ENCODE measurements at places on chromosomes 5 and 9.
A peak's percentile ranks its signal among the peaks of the same experiment; 100 is the strongest.

DNA sequence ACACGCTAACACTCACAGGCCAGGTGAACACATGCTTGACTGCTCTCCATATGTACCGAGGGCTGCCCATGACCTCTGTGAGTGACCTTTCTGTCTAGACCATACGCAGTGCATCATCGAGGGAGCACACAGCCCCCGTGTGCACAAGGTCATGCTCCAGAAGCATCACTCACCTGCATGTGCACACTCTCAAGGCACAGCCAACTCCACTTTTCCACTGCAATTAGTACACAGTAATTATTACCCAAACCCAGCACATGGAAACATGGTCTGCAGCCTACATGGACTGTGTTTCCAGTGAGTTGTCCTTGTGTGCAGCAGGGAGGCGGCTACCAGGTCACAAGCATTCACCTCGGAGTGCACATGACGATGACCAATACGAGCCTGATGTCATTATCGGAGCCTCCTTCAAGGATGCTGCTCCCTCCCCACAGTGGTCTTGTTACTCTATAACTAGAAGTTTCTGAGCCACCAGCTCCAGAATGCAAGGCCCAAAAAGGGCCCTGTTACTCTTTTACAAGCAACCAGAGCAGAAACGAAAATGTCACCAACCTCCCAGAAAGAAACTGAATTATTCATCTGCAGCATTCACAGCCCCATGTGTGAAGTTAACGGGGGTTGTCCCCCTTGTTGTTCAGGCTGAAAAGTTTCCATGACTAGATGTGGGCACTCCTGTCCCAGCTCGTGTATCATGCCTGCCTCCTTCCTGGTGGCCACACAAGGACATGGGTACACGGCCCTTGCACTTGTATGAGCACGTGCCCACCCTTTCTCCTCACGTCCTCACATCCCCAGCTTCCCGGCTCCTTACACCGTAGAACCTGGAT lies 31.2 kb downstream of the SEMA4D start:
- peak; percentile 64 for DNase-seq

DNA sequence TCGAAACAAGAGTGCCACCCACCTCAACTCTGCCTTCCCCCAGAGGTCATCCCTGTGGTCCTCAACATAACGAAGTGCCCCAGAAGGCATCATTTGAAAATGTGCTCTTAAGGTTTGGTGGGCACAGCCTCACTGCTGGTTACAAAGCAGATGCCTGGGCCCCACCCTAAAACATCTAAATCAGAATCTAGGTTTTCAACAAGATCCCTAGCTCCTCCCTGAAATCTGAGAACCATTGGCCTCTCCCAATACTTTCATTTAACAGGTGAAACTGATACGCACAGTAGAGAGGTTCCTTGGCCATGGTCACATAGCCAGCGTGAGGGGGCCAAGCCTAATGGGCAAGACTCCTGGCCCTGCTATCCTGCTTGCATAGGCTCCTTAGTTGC lies 376.2 kb upstream of the CLINT1 start:
- no peak for DNase-seq

GRCh38 chr9:69452110-69452782 lies 127.2 kb downstream of the ENTREP1 start:
- no peak for DNase-seq

DNA sequence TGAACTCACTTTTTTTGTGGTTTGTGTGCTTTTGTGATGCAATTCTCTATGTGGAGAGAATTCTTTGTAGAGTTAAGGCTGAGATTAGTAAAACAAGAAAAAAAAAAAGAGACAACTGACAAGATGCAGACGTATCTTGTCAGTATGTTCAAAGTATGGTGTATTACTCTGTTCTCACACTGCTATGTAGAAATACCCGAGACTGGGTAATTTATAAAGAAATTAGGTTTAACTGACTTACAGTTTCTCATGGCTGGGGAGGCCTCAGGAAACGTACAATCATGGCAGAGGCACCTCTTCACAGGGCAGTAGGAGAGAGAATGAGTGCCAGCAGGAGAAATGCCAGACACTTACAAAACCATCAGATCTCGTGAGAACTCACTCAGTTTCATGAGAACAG lies 475.2 kb upstream of the CDH18 start:
- no peak for DNase-seq

DNA sequence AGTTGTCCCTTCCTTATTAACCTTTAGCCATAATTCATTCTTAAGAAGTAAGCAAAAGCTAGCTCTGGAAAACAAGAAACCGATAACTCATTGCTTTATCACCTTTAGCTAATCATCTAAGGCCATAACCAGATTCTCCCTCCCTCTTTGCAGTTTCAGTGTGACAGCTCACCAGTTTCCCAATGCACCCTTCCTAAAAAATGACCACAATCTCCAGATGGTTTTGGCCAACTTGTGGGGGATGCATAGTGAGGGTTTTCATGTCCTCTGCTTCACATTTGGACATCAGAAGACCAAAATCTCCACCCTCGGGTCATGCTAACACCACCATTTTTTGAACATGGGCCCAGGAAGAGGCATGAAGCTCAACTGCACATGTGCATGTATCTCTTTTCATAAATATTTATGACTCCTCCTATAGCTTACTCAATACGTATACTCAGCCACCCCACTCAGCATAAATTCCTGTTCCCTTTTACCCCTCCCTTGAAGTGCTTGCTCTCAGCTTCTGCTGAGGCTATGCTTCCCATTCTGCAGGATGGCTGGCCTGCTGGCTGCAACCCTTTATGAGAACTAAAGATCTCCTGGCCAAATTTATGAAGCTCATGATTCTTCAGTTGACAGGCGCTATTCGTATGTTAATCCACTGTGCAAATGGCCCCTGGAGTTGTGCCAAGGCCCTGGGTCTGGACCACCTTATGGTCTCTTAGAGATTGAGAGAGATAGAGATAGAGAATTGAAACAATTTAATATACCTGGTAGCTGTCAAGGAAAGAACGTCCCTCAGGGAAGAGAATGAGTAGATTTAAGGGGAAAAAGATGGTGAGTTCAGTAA lies 14.8 kb downstream of the PPP3R2 start:
- DNase-seq = no peak

GRCh38 chr5:14663734-14664269 lies 716 bp upstream of the OTULIN start:
- no peak for DNase-seq

- DNase-seq = peak; percentile 84
Observed at GRCh38 chr5:14581106-14581890, at the start of gene OTULINL. OTULINL (plus strand) TSS chr5:14581792; CDS start chr5:14581895, 103 bp downstream.

DNA sequence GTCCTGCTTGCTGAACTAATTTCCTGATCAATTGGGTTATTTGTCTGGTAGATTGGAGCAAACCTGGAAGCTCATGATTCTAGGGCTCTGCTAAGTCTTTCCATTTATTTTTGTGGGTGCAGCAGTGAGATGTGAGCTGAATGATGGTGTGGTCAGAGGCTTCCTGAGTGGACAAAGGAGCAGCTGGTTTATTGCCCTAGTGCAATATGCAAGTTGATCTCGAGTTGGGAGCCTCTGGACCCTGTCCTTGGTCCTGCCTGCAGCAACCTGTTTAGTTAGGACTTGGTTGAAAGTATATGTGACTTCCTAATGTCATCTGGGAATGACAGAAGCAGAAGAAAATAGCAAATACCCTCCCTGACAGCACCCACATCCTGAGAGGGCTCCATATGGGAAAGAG lies 4.2 kb upstream of the UNC5A start:
- no peak for DNase-seq

DNA sequence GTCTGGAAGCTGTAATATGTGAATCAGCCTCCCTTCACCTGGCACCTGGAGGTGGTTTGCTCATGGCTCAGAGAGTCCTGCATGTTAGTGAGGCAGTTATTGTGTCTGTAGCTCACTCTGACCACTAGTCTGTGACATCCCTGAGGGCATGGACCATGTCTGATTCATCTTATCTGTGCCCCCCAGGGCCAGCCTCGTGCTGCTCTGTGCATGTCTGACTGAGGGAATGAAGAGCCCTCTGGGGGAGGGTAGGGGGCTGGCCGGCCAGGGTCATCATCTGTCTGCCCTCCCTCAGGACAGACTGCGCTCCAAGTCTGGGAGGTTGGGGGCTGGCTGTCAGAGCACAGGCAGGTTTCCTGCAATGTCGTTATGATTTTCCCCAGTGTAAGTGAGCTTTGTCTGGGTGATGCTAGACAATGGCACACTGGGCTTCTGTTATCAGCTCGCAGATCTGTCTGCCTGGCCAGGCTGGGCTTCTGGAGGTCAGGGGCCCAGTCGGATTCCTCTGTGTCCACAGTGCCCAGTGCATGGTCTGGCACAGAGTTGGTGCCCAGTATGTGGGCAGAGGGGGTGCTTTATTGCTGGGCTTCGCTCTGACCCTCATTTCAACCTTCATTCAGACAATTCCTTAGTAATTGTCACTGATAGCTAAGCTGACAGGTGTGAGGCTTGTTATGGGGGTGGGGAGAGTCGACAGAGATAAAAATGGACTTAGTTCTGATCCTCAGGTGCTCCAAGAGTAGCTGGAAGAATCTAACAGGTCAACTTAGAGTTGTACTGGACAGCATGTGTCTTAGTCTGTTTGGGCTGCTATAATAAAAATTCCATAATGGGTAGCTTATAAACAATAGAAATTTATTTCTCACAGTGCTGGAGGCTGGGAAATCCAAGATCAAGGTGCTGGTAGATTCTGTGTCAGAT lies 85.7 kb upstream of the SHB start:
- DNase-seq = no peak

DNA sequence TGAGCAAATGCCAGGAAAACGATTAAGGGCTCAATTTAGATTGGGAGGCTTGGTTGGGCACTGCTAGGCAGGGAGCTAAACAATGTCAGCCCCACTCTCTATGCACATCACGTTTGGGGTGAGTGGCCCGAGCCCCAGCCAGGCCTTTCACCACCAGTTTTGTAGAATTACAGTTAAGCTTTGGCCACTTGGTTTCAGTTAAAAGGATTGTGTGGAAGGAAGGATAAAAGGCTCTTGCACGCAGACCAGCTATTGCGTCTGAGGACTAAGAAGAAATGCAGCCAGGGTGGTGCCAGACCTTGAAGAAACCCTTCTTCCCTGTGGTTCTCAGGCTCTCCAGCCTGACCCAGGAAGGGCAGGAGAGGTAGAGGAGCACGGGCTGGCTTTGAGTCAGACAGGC lies 125.3 kb upstream of the SLC44A1 start:
- DNase-seq = no peak

- no peak for DNase-seq
Observed at GRCh38 chr9:2599896-2600295, 21.7 kb upstream of the VLDLR start.

GRCh38 chr9:130259044-130259443 lies 6.5 kb upstream of the HMCN2 start:
- no peak for DNase-seq

DNA sequence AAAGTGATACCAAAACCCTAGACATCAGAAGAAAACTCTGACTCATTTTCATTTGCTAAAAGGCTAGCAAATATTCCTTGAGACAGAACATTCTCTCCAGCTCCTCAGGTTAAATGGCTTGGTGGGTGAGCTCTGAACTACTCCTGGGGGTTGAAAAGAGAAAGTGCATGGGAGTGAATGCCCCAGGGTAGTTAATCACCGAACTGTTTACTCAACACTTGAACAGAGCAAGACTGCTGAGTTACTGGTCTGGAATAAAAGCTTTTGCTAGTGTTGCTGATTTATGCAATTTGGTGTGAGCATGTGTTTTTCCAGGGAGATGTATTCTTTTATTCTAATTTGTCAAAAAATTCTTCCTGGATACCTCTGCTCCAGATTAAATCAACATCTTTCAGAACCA lies 88.3 kb upstream of the PRDM9 start:
- DNase-seq = no peak

GRCh38 chr5:136200761-136201160 lies 7.8 kb upstream of the SMIM32 start:
- no peak for DNase-seq

- DNase-seq = no peak
Observed at GRCh38 chr9:78326564-78326963, 29.6 kb downstream of the PSAT1 start.

DNA sequence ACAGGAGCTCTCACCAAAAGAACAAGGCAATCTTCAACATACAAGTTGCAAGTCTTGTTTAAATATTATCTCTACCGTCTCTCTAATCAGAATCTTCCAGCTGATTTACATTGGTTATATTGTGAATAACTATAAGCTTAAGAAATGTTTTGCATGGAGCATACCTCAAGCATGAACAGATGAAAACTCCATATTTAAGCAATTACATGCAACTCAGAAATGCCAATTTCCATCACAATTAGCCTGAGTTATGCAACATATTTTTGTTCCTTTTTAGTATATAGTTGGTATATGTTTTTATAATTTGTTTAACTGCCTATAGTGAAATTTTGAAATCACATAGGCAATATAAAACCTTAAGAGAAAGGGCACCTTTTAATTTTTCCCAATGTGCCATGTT lies 142.5 kb downstream of the DENND1A start:
- DNase-seq = no peak

- DNase-seq = no peak
Observed at GRCh38 chr5:179176571-179177230, 116.5 kb downstream of the ZNF354C start.

GRCh38 chr5:173396311-173396993 lies 68.2 kb upstream of the STC2 start:
- no peak for DNase-seq

GRCh38 chr5:23996525-23996924 lies 489.1 kb downstream of the PRDM9 start:
- no peak for DNase-seq

- no peak for DNase-seq
Observed at GRCh38 chr9:130662970-130663257, 1.5 kb upstream of the PRDM12 start.

- no peak for DNase-seq
Observed at GRCh38 chr5:73820326-73820725, 194.3 kb downstream of the ARHGEF28 start.

DNA sequence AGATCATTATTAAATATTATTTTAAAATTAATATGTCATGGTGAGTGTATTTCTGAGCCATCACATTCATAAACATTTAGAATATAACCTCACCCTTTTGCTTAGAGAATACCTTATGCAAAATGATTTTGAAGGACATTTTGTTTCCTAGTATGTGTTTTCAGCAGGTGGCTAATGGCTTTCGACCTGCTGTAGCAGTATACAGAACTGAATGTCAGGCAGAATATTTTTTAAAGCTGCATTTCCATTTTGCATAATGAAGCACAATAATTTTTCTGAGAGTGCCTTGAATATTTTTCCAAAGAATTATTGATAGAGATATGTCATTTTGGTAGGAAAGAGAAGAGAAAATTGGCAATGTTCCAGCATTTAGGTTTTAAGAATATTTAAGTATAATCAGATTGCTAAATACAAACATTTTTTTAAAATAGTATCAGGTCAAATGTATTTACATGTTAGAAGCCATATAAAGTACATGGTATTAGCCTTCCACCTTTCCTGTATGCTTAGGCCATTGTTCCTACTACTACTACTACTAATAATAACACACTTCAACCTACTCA lies 42.3 kb downstream of the PAM start:
- no peak for DNase-seq

DNA sequence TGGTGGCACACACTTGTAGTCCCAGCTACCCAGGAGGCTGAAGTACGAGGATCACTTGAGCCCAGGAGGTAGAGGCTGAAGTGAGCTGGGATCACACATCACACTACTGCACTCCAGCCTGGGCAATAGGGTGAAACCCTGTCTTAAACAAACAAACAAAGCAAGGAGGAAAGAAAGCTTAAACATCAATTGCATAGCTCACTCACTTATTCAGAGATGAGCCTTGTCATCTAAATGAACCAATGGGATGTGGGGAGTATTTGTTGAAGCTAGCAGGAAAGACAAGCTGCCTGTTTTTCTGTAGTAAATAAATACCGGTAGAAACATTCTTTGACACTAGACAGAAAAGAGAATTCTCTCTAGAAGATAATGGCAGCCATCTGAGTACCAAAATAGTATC lies 161.0 kb upstream of the SLC12A2 start:
- DNase-seq = no peak
